ENCODE measurements at places on chromosomes 16 and 17.

GRCh38 chr17:82285141-82285540 lies 11.6 kb upstream of the CSNK1D start:
- no peak overlapping the region for H3K27ac ChIP-seq
- peaks cover 63% of the 10 kb centered on the region for H3K4me1 ChIP-seq
- H3K27me3 ChIP-seq = no peaks in the 10 kb centered on the region

DNA sequence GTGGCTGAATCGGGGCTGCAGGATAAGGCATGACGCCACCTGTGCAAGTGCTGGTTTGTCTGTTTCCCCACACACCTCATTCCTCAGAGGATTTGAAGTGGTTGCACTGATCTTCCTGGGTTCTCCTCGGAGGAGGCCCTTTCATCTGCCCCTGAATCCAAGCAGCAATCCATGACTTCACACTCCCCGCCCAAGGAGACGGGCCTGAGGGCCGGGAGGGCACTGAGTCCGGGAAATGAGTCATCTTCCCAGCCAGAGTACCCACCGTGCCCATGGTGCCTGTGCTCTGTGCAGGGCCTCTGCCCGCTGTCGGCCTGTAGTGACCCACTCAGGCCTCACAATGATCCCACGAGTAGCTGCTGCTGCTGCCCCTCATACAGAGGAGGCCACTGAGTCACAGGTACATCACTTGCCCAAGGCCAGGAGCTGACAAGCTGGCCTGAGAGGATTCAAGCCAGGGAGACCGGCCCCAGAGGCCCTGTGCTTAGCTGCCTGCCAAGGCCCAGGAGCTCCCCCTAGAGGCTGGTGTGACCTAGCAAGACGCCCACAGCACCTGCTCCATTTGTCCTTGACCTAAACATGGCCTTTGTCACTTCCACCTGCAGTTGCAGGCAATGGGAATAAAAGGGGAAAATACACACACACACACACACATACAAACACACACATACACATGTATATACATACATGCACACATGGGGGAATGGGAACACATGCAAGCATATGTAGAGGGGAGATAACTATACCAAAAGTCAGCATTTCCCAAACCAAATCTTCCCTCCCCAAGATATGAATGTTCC lies 240.0 kb downstream of the C16orf95 start:
- H3K36me3 ChIP-seq = no peaks in the 10 kb centered on the region
- no peak for DNase-seq
- no peaks in the 10 kb centered on the region for H3K4me1 ChIP-seq
- no peak overlapping the region for H3K27ac ChIP-seq
- H3K4me3 ChIP-seq = no peak overlapping the region
- peaks cover 40% of the 10 kb centered on the region for H3K27me3 ChIP-seq

DNA sequence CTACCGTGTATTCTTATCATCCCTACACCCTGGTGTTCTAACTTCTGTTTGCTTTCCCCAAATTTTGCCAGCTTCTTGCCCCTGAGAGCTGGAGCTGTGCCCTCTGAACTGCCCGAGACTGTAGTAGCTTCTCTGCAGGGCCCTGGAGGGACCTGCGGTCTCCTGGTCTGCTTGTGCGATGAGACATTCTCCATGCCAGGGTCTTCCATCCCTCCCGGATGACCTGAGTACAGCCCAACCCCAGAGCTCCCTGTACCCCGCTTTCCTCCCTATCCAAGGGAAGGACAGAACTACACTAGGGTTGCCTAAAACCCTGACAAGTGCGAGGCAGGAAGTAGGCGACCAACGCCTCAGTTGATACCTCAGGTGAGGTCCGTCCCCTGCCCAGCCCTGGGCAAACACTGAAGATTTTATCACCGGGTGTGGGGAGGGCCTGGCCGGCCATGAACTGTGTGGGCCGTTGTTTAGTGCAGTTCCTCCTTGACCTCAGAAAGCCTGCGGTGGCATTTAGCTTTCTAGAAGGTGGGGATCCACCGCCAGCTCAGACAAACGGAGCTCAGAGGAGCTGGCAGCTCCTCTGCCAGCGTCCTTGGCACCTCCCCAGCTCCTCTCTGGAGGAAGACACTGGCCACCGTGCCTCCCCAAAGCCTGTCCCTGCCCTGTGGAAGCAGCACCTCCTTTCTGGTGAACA lies 13.7 kb downstream of the CANT1 start:
- DNase-seq = peak; percentile 89
- H3K27ac ChIP-seq = peak overlapping the region; percentile 62
- H3K4me1 ChIP-seq = peaks cover 34% of the 10 kb centered on the region
- peaks cover 22% of the 10 kb centered on the region for H3K36me3 ChIP-seq

DNA sequence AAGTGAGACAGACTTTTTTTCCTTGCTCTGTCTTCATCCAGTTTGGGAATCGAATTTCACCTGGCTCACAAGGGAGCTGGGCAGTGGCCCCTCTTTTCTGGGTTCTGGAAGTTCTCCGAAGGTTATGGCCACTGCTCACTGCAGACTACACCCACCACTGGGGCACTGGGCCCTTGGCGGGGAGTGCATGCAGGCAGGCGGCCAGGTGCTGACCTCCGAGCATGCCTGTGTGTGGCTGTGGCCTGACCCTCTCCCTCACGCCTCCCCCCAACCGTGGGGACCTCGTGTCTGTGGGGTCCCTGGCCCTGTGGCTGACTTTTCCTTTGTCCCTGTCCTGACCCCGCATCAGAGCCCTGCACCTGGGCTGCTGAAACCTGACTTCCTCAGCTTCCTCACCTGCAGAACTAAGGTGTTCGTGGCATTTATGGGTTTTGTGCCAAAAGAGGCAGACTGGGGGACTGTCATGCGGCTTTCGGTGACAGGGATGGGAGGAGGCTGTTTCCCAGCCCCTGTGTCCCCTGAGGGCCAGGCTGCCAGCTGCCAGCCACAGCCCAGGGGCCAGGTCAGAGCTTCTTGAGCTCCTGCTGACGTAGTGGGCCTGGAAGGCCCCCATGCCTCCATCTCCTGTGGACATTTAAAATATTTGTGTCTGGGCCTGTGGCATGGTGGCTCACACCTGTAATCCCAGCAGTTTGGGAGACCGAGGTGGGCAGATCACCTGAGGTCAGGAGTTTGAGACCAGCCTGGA lies 21.4 kb downstream of the ASPSCR1 start:
- peaks cover 16% of the 10 kb centered on the region for H3K4me1 ChIP-seq
- no peak overlapping the region for H3K4me3 ChIP-seq
- H3K36me3 ChIP-seq = no peaks in the 10 kb centered on the region
- H3K27me3 ChIP-seq = no peaks in the 10 kb centered on the region
- no peak for DNase-seq

DNA sequence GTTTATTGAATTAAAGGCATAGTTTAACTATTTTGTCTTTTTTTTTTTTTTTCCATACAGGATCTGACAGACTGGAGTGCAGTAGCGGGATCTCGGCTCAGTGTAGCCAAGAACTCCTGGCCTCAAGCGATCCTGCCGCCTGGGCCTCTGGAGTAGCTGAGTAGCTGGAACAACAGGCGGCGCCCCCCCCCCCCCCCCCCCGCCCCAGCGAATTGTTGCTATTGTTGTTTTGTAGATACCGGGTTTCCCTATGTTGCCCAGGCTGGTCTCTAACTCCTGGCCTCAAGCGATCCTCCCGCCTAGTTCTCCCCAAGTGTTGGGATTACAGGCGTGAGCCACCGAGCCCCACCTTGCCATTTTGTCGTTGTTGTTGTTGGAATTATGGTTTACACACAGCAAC lies 1.3 kb upstream of the CENPV start:
- DNase-seq = no peak
- no peak overlapping the region for H3K4me3 ChIP-seq
- H3K36me3 ChIP-seq = no peaks in the 10 kb centered on the region
- H3K4me1 ChIP-seq = peaks cover 10% of the 10 kb centered on the region

DNA sequence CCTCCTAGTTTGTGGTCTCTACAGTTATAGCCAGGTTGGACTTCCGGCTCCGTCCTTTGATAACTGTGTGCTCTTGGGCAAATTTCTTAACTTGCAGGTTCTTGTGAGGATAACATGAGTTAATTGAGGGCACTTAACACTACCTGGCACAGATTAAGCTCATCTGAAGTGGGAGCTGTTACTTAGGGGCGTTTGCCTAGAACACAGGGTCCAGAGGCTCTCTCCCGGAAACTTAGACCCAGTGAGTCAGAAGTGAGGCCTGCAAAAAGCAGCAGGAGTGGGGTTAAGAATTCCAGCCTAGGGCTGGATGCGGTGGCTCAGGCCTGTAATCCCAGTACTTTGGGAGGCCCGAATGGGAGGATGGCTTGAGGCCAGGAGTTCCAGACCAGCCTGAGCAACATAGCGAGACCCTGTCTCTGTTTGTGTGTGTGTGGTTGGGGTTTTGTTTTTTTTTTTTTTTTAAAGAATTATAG lies 1.4 kb downstream of the MVP start:
- peak overlapping the region; percentile 71 for H3K4me3 ChIP-seq
- H3K4me1 ChIP-seq = peaks cover 75% of the 10 kb centered on the region
- peak overlapping the region; percentile 77 for H3K27ac ChIP-seq
- peak; percentile 84 for DNase-seq

GRCh38 chr17:60160829-60161501 lies 11.2 kb downstream of the CA4 start:
- H3K4me1 ChIP-seq = 0 out of 2 replicates have a peak, but pooled peaks cover 2% of the 10 kb centered on the region
- H3K36me3 ChIP-seq = no peaks in the 10 kb centered on the region
- H3K4me3 ChIP-seq = no peak overlapping the region
- no peak overlapping the region for H3K27ac ChIP-seq
- H3K27me3 ChIP-seq = peaks cover 38% of the 10 kb centered on the region

DNA sequence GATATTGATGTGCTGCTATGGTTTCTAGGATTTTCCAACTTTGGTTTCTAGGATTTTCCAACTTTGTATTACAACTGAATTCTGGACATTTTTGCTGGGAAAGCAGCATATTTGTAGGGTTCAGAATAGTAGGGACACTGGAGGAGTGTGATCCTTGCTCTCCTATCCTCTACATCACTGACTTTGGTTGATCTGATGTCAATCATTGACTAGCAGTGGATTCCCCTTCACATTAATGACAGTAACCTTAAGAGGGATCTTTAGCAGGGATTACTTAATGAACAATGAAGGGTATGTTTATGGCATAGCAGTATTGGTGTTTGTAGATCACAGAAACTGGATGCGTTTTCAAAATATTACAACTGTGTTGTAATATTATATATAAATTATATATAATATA lies 67.4 kb downstream of the MAP2K4 start:
- no peaks in the 10 kb centered on the region for H3K27me3 ChIP-seq
- DNase-seq = no peak
- no peak overlapping the region for H3K27ac ChIP-seq
- H3K36me3 ChIP-seq = no peaks in the 10 kb centered on the region

- DNase-seq = no peak
- no peak overlapping the region for H3K4me3 ChIP-seq
- H3K4me1 ChIP-seq = no peaks in the 10 kb centered on the region
- no peaks in the 10 kb centered on the region for H3K27me3 ChIP-seq
- H3K27ac ChIP-seq = no peak overlapping the region
- H3K36me3 ChIP-seq = no peaks in the 10 kb centered on the region
Measured at GRCh38 chr17:67082107-67082506, 37.8 kb downstream of the CACNG1 start.

GRCh38 chr16:17381784-17382183 lies 89.0 kb downstream of the XYLT1 start:
- no peaks in the 10 kb centered on the region for H3K36me3 ChIP-seq
- no peak overlapping the region for H3K27ac ChIP-seq
- no peak overlapping the region for H3K4me3 ChIP-seq
- DNase-seq = no peak
- H3K27me3 ChIP-seq = peaks cover 50% of the 10 kb centered on the region

DNA sequence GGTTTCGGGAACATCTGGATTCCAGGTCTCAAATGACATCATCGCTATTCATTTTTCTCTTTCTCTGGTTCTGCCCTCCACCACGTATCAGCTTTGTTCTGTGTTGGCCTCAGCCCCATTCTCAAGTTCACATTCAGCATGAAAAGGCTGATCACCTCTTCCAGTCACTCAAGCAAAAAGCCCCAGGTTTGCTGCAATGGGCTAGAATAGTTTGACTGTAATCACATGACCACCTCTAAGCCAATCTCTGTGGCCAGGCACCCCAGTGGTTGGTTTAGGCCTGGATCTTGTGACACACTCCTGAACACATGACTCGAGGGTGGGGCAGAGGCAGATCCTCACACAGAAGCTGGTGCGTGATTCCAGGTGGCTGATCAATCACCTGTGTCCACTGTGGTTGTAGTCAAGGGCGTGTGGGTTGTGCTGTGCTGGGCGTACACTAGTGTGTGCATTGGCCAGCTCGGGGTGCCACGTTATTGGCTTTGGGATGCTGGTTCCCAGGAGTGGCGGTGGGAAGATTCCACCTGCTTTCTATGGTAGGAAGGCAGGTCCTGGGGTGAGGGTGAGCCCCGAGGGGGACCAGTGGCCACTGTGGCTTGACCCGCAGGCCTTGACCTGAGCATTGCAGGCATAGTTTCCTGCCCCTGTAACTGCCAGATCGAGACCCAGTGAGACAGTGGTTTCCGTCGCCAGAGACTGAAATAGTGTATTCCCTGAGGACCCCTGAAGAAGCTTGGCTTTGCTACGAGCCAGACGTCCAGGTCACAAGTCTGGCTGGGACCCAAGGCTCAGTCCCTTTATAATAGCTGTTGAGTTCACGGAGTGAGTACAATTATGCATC lies 12.0 kb downstream of the EEF2K start:
- no peaks in the 10 kb centered on the region for H3K27me3 ChIP-seq
- no peaks in the 10 kb centered on the region for H3K4me1 ChIP-seq
- no peak overlapping the region for H3K27ac ChIP-seq
- no peak overlapping the region for H3K4me3 ChIP-seq
- DNase-seq = no peak
- H3K36me3 ChIP-seq = no peaks in the 10 kb centered on the region

DNA sequence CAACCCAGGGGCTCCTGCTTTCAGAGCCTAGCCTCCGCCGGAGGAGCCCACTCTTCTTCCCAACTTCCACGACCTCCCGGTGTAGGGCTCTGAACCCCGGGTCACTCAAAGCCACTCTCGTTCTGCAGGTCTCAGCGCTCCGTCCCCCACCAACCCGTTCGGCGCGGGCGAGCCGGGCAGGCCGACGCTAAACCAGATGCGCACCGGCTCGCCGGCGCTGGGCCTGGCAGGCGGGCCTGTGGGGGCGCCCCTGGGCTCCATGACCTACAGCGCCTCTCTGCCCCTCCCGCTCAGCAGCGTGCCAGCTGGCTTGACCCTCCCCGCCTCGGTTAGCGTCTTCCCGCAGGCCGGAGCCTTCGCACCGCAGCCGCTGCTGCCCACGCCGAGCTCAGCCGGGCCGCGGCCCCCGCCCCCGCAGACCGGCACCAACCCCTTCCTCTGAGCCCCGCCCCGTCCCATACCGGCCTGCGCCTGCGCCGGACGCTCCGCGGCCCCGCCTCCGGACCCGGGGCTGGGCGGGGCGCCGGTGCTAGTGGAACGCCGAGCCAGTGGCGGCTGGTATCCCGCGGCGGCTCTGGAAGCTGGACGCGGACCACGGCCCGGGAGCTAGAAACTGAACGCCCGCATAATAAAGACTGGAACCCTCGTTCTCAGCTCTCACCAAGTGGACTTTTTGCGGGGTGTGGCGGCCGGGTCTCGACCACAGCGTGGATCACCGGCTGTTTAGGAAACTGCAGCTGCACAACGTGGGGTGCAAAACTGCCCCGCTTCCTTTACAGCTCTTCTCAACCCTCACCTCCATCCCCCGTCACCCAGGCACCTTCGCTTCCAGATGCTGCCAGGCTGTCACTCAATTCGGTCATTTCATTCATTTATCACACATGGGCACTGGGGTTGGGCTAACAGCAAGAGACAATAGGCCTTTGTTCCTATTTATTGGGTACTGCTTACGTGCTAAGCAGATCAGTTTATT lies 5.0 kb upstream of the SPATA20 start:
- peaks cover 4% of the 10 kb centered on the region for H3K36me3 ChIP-seq
- H3K27ac ChIP-seq = no peak overlapping the region
- H3K4me3 ChIP-seq = peak overlapping the region; percentile 42

Data from PC-9 (cell line).